CD4-positive, alpha-beta T cell treated with Interleukin-15 for 1 hour (primary cell): ENCODE measurements at places on chromosomes 16 and 17.

DNA sequence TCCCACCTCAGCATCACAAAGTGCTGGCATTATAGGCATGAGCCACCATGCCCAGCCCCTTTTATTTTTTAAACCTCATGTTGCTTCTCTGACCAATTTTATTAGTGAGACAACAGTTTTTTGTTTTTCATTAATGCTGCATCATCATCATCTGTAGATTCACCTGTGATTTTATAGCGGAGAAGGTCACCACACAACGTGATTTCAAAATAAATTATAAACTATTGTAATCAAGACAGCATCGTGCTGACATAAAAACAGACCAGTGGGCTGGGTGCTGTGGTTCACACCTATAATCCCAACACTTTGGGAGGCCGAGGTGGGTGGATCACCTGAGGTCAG lies 28.7 kb upstream of the METTL9 start:
- DNase-seq = no peak

GRCh38 chr16:70267516-70267915 lies 15.8 kb upstream of the EXOSC6 start:
- DNase-seq = no peak

DNA sequence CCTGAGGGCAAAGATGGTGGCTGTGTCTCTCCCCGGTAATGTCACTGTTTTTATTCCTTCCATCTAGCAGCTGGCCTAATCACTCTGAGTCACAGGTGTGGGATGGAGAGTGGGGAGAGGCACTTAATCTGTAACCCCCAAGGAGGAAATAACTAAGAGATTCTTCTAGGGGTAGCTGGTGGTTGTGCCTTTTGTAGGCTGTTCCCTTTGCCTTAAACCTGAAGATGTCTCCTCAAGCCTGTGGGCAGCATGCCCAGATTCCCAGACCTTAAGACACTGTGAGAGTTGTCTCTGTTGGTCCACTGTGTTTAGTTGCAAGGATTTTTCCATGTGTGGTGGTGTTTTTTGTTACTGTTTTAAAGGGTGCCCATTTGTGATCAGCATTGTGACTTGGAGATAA lies 5.5 kb upstream of the RAPGEFL1 start:
- DNase-seq = no peak

- DNase-seq = peak; percentile 18
Observed at GRCh38 chr16:69514356-69514755, 51.4 kb upstream of the NFAT5 start.

- DNase-seq = no peak
Observed at GRCh38 chr16:85637061-85637807, 24.1 kb downstream of the GSE1 start.

GRCh38 chr17:73599599-73599998 lies 44.6 kb downstream of the SDK2 start:
- DNase-seq = no peak

DNA sequence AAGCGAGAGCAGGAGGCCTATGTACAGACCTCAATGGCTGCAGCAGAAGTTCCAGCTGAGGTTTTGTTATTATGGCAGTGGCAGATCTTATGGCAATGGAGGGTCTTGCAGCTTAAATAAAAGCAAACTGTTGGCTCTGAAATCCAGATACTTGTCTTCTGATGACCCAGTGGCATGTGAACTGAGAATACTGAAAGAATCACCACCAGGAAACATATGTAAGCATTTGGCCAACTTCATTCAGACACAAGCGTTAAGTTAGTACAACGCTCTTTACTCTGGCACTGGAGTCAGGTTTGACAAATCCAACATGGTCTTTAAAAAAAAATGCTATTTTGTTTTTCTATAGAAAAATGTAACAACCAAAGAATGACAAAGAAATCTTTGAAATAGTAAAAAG lies 70.5 kb downstream of the CFDP1 start:
- DNase-seq = no peak

DNA sequence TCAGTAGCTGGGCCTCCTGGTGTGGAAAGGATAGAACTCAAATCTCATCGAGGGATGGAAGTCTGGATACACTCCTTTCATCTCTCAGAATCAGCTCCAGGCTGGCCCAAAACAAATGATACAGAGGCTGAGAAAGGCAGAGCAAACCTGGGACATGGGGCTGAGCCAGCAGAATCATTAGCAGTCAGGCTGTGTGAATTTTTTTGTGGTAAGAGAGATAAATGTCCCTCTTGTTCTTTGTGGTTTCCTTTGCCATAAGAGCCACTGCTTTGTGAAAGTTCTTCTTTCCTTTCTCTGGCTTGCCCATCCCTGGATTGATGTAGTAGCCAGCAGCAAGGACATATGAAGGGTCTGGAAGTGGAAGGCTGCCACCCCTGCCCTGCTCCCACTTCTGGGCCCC lies 146.2 kb downstream of the CDH13 start:
- DNase-seq = no peak

DNA sequence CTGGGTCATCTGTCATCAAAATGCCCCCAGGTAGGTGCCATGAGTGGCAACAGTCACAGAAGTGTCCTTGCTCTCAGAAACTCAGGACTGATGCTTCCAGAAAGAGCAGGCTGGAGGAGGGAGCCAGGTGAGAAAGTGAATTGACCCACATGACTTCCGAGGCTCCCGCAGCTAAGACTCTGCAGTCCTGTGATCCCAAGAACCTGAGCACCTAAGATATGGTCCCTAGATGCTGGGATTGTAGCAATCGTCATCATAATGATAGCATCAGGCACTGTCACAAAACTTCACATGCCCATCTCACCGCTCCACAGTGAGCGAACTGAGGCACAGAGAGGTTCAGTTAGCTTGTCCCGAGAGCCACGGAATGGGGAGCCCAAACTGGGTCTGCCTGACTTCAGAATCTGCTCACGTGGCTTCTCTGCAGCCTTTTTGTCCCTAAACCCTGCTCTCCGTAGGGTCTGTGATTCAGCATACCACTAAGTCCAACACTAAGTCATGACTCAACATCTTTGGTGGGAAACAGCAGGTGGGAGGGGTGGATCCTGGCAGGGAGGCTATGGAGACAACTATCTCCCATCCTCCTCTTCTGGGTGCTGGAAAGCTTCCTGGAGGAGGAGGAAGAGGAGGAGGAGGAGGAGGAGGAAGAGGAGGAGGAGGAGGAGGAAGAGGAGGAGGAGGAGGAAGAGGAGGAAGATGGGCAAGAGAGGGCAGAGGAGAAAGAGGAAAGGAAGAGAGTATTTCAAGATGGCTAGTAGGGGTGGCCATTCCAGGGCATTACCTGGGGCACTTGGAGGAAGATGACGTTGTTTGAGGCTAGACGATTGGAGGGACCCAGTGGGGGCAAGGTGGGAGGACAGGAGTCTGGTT lies 55.5 kb upstream of the DLX4 start:
- DNase-seq = no peak

DNA sequence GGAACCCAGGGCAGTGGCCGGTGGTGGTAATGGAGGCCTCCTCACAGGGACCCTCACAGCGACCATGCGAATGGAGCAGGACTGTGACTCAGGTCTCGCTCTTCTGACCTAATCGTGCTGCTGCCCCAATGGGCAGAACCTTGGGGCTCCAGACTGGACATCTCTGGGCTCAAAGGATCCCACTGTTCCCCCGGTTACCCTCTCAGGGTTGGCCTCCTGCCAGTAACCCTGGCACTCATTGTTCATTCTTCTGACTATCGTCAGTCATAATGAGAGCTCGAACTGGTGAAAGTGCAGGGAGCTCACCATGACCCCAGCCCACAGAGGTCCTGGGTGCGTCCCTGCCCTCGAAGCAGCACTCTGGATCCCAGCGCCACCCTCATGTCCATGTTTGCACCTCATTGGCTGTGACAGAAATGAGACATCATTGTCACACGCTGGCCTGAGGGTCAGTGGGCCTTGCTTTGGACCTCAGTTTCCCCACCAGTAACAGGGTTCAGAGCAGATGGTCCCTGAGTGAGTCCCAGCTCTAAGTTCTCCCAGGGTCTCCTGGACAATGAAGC lies 4.0 kb upstream of the NPRL3 start:
- no peak for DNase-seq

DNA sequence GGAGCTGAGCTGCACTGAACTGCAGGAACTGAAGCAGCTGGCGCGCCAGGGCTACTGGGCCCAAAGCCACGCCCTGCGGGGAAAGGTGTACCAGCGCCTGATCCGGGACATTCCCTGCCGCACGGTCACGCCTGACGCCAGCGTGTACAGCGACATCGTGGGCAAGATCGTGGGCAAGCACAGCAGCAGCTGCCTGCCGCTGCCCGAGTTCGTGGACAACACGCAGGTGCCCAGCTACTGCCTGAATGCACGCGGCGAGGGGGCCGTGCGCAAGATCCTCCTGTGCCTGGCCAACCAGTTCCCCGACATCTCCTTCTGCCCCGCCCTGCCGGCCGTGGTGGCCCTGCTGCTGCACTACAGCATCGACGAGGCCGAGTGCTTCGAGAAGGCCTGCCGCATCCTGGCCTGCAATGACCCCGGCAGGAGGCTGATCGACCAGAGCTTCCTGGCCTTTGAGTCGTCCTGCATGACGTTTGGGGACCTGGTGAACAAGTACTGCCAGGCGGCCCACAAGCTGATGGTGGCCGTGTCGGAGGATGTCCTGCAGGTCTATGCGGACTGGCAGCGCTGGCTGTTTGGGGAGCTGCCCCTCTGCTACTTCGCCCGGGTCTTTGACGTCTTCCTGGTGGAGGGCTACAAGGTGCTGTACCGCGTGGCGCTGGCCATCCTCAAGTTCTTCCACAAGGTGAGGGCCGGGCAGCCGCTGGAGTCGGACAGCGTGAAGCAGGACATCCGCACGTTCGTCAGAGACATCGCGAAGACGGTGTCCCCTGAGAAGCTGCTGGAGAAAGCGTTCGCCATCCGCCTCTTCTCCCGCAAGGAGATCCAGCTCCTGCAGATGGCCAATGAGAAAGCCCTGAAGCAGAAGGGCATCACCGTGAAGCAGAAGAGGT lies 17.3 kb upstream of the ATP6V0C start:
- no peak for DNase-seq

- DNase-seq = no peak
Observed at GRCh38 chr17:32910769-32911168, 17.2 kb upstream of the TMEM98 start.

- DNase-seq = no peak
Observed at GRCh38 chr16:75695708-75696107, 5.6 kb downstream of the DUXB start.

DNA sequence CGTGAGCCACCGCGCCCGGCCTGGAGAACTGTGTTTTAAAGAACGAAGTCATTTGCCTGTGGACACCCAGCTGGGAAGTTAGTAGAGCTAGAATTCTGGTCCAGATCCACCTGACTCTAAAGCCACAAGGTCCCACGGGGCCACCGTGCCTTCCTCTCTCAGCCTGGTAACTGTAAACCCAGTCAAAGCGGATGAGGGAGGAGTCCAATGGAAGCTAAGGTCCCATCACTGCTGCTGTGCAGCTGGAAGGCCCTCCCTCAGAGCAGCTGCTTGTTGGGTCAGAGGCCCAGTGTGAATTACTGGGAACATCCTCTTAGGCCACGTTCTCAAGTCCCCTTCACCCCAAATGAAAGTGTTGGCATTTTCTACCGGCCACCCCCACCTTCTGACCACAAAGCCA lies 48.8 kb upstream of the CACNG5 start:
- no peak for DNase-seq

- no peak for DNase-seq
Observed at GRCh38 chr17:36829676-36830075, 107.6 kb upstream of the LHX1 start.

- DNase-seq = no peak
Observed at GRCh38 chr17:76537578-76538280, at the start of gene CYGB. TSS of gene CYGB (minus strand) at chr17:76537709. CDS start at chr17:76537542, 167 bp downstream.

GRCh38 chr17:17951524-17951923 lies 20.7 kb downstream of the TOM1L2 start:
- no peak for DNase-seq

DNA sequence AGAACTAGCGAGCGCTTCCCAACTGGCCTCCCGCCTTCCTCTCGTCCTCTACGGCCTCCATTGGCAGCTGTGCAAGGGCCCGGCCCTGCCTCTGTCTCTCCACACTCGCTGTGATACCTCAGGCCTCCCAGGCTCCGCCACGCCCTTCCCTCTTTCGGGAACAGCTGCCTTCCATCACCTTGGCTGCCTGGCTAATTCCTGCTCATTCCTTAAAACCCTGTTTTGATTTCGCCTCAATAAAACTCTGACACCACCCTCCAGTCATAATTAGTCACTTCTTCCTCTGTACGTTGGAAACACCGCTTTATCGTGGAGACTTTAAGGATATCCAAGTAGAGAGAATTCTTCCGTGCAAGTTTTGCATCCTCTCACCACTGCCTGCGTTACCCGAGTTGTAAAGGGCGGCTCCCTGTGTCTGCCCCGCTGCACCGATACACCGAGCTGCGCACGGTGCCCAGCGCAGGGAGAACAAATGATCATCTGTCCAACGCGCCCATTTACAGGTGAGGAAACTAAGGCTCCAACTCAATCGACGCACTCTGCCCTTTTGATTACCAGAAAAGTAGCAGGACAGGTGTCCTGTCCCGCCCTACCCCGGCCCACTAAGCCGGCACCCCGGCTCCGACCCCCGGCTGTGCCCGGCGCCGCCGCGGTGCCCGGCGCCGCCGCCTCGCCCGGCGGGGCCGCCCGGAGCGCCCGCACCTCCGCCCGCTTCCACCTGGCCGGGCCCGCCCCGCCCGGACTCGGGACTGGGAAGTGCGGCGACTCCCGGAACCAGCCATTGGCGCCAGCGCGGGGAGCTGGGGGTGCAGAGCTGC lies 139.7 kb downstream of the SEC14L1 start:
- DNase-seq = no peak

DNA sequence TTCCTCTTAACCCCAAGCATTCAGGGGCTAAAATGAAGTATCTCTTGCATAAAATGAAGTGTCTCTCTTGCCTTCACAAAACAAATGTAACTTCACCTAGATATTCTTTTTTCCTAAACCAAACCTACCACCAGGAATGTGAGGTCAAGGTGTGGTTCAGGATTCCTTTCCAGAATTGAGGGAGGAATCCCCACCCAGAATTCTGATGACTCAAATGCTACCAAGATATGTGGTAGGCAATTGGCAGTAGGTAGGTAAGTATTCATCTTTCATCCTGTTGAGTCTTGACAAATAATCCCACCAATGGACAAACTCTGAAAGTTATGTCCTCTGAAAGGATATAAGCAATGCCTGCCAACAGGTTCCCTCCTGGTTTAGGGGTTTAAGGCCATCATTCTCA lies 26.2 kb downstream of the TRIM16 start:
- DNase-seq = no peak

- DNase-seq = no peak
Observed at GRCh38 chr17:57082441-57082840, 2.6 kb upstream of the AKAP1 start.
